Chondrocyte (in vitro differentiated cells): ENCODE measurements at places on chromosomes 2 and 18. TPM values are rescaled to one million over a fixed set of nuclear protein-coding genes. Genes with fewer than 3 reads are reported as not detected.
A peak's percentile ranks its signal among the peaks of the same experiment; 100 is the strongest.

The DNAJC5G gene
- total RNA-seq = not detected in 3 replicates

The ARHGAP25 gene
- total RNA-seq = 0.31 to 0.50 TPM in 2 of 3 replicates, not detected in the other

The R3HDM1 gene
- 28.2 to 33.2 TPM (median 31.3 TPM) in 3 replicates for total RNA-seq

DNA sequence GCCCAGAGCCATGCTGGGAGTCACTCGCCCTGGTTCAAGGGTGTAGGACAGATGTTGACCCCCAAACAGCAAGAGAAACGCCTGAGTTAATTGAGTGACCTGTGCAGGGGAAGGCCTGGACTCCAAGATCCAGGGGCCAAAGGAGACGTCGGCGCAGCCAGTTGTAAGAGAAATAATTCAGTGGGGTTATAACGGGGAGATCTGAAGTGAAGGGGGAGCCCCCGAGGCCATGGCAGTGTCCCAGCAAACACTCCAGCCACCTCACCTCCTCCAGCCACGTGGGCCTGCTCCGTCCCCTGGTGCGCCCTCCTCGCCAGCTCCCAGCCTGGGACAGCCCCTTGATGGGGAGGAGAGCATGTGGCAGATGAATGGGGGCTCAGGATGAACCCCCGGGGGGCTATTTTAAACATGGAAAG is 130.7 kb upstream of the GPC1 start:
- DNase-seq = peak; percentile 72

DNA sequence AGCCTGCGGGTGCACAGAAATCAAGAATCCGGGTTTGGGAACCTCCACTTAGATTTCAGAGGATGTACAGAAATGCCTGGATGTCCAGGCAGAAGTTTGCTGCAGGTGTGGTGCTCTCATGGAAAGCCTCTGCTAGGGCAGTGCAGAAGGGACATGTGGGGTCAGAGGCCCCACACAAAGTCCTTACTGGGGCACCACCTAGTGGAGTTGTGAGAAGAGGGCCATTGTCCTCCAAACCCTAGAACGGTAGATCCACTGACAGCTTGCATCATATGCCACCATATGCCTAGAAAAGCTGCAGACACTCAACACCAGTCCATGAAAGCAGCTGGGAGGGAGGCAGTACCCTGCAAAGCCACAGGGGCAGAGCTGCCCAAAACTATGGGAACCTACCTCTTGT is 833.0 kb downstream of the TMEM182 start:
- no peak for DNase-seq

- DNase-seq = no peak
These were observed 13.7 kb downstream of the RBBP8 start for GRCh38 chr18:22946846-22947245.

- no peak for DNase-seq
These were observed 157.8 kb downstream of the LDLRAD4 start for GRCh38 chr18:13376298-13376840.

GRCh38 chr2:108257757-108258331 is 18.1 kb downstream of the SULT1C3 start:
- DNase-seq = no peak

DNA sequence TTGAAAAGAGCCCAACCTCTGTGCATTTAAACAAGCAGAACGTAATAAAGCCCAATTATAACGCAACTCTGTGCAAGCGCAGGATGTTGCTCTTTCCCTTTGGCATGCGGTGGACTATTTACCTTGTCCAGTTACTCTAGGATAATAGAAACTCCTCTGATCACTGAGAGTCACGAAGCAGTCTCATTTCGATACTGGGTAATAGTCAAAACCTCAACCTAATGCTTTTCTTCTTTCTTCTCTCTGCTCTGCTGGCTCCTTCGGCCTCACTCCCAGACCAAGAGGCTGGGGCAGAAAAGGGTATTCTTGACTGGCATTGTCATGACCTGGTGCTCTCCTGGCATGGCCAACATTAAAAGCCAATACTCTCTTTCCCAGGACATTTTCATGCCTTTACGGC is 89.7 kb upstream of the GCFC2 start:
- DNase-seq = no peak

DNA sequence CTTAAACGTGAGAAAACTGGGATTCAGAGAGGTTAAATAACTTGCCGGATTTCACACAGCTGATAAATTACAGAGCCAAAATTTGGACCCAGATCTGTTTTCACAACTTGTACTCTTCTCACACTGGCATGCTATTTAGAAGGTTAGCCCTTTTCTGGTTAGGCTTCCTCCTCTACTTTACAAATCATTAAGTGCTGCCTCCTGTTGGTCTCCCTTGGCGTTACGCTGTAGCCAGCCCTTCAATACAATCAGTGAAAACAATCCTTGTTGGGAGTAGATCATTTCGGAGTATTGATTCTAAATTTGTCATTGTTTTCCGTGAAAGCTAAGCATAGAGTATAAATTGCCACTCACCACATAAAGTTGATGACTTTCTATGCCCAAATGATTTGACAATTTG is 153.5 kb downstream of the ARHGAP15 start:
- DNase-seq = no peak

DNA sequence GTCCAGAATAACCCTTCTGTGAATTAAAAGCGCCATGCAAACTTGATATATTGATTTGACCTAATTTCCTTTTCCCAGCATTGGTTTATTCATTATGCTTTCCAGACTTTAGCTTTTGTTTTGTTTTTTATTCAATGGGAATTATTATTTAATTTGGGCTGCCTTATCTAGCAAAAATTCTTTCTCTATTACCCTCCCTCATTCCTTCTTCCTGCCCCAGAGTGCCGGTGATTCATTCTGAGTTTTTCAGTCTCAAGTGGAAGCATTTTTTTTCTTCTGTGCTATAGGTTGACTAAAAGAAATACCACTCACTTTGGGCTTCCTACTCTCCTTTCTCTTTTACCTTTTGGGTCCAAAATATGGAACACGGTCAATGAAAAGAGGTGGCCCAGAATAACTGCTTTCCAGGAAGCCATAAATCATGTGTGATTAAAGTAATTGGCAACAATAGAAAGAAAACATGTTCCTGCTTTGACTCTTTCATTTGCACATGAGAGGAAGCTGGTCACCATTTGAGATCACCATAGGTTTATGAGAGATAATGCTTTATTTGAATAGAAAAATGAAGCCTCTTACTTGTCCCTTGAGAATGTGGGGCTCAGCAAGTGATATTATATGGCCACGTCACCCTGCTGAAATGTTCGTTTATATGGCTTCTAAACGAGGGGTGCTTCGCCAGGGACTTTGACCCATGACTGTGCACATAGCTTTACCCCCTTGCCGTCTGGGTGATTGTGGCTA is 422.8 kb upstream of the ZEB2 start:
- no peak for DNase-seq

DNA sequence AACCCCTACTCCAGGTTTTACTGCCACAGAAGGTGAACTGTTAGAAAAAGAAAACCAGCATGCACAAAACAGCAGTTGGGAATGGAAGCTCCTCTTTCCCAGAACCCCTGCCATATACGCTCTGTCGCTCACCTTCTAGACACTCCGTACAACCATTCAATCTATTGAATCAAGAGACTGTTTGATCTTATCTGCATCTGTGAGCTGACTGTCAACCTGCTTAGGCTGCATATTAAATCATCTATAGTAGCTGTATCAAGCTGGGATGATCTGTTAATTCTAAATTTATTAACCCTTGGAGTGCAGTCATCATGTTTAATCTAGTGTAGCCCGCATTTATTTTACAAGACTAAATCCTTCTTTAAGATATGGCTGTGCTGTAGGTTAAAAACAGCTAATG is 13.6 kb upstream of the BCL11A start:
- DNase-seq = no peak

- DNase-seq = no peak
These were observed 5.6 kb downstream of the PAX8 start for GRCh38 chr2:113273027-113273551.

- DNase-seq = peak; percentile 86
These were observed 697 bp downstream of the LGALSL start for GRCh38 chr2:64454386-64455332.

DNA sequence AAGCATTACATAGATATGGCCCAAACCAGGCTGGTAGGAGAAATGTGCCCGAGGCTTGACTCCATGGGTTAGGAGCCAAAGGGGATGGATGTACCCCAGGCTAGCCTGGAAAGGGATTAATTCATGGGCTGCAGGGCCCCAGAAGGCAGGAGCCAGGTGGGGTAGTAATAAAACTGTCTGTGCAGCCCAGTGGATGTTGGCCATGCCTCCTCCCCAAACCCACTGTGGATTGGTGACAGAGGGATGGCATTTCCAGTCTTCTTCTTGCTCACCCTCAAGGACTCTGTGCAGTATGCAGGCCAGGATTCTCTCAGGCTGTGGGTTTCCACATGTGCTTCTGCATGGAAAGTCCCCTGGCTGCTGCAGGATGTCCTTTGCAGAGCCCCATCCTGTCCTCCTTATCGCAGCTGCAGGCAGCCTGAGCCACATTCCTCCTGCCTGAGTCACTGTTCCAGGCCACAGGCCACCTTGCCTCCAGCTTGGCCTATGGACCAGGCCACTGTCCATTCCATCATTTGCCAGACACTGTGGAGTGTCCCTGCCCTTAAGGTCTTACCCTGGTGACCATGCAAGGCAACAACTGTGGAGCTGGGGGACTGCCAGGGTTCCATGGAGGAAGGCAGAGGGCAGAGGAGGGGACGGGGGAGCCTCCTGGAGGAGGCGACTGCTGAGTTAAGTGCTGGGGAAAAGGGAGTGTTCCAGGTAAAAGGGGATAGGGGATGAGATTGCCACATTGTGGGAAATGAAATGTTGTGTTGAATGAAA is 38.9 kb downstream of the INO80C start:
- DNase-seq = no peak

DNA sequence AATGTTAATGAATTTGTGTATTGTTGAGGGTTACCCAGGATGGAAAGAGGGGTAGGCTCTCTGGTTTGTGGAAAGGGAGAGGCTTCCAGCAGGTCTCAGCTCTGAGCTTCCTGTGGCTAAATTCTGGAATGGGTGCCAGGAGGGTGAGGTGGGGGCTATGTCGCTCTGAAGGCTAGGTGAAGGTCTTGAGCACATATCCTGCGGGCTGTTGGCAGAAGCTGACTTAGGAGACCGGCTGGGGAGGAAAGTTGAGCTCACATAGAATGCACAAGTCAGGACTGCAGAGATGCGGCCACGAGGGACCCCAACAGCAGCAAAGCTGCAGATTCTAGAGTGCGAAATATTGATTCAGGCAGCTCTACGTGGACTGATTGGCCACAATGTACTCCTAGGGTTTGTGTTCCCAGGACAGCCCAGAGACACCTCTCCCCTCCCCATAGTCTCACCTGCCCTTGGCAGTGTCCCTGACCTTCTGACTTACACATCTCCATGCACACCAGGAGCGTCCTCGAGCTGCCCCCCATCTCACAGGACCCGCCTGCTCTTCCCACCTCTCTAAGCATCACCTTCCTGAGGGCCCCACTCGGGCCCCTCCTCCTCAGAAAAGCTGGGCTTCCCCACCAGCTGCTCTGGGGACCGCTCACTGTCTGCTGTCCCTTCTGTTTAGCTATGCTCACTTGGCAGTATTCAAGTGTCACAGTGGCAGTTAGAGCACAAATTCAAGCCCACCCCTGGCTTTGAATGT is 72.6 kb downstream of the ALK start:
- no peak for DNase-seq

GRCh38 chr2:171409436-171409971 is 24.3 kb downstream of the METTL8 start:
- DNase-seq = no peak

DNA sequence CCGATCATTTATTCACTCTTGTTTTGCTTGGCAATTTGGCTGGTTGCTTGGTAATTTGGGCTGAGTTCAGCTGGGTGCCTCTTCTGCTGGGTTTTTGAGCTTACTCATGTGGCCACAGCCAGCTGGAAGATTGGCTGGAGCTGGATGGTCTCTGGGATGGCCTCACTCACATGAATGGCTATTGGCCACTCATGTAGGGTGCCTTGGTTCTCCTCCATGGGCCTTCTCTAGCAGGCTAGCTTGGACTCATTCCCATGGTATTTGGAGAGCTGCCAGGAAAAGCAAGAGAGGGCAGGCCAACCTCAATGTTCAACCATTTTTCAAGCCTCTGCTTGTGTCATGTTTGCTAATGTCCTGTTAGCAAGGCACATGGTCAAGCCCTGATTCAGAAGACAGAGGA is 16.9 kb downstream of the ZAP70 start:
- no peak for DNase-seq

GRCh38 chr2:215405722-215406581 is 29.9 kb downstream of the FN1 start:
- no peak for DNase-seq

GRCh38 chr2:107775211-107775610 is 51.5 kb upstream of the RGPD4 start:
- DNase-seq = no peak

GRCh38 chr2:210003359-210003758 is 921 bp downstream of the RPE start:
- no peak for DNase-seq

DNA sequence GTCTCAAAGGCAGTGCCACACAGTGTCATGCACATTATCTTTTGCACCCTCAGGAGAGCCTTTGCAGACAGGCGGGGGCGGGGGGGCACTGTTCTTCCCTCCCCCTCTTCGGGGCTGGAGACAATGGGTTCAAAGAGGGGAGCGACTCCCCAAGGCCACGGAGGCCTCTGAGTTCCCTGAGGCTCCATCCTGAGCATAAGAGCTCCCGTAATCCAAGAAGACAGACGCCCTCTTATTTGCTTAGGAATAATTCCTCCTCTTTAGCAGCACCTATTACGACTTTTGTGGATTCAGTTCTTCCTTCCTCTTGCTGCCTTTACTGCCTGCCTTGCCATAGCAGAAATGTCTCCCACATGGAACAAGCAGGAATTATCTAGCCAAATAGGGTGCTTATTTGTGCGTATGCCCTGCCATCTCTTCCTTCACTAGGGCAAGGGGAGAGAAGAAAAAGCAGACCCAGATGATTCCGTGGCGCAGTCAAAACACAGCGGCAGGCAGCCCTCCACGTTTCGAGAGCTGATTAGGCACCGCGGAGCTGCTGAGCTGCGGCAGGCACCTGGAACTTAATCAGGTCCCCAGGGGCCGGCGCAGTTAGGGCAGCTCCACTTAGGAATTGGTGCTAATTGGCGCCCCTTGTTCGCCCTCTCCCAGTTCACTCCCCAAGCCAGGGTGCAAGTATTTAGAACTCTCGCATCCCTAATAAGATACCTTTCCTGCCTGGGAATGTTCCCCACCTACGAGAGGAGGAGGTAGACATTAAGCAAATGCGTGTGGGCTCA is 233.4 kb upstream of the MYT1L start:
- DNase-seq = no peak

DNA sequence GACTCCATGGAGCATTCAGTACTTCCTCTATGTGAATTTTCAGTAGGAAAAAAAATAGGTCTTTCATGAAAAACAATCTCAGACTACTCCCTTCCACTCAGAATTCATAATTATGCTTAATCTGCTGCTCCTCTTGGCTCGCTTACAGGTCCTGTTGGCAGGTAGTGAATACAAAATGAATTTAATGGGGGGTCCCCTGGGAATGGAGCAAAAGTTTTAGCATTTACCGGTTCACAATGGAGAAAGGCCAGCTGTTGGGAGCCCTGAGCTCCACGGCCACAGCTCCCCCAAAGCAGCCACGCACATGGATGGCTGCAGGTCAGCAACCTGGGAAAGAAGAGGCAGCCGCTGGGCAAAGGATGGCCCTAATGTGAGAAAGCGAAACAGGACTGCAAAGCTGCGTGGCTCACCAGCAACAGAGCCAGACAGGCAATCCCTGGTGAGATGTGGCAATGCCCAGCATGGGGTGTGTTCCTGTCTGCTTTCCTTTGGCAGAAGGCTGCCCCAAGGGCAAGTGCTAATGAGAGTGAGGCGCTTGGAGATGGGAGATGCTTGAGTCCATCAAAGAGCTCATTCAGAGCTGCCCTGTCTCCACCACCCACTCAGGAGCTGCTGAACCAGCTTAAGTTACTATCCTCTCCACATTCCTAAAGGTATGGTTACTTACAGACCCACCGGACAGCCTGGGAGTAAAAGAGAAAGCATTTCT is 447.4 kb downstream of the EPHA4 start:
- no peak for DNase-seq

GRCh38 chr2:157320409-157320808 is 5.2 kb downstream of the ERMN start:
- DNase-seq = no peak
